ENCODE measurements at places on chromosomes 7 and 10.

DNA sequence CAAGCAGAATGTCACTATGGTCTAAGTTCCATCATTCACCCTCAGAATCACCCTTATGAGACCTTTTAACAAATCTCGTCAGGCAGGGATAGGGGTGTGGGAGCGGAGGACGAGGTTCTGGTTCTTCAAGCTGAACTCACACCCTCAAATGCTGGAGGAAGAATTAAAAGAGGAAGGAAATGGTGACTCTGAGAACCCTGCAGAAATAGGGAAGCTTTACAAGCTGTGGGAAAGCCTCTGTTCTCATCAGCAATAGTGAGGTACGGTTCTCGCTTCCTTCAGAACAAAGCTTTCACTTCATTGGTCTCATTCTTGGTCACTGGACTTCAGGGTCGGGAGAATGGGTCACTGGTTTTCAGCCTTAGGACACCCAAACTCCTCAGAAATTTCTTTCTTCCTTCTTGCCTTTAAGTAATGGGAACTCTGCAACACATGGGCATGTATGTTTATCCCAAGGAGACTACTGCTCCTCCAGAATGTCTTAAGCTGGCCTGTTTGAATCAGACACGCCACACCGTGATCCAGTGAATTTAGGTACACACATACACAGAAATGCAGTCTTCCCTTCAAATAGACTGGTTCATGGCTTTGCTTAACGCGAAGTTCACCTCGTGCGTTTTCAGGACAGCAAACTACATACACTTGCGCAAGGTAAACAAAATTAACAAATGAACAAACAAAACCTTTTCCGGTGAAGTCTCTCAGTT is 226.0 kb downstream of the SFMBT2 start:
- no peak for DNase-seq

- DNase-seq: no peak
These were observed 118.1 kb upstream of the PCBD1 start for GRCh38 chr10:71006506-71006905.

DNA sequence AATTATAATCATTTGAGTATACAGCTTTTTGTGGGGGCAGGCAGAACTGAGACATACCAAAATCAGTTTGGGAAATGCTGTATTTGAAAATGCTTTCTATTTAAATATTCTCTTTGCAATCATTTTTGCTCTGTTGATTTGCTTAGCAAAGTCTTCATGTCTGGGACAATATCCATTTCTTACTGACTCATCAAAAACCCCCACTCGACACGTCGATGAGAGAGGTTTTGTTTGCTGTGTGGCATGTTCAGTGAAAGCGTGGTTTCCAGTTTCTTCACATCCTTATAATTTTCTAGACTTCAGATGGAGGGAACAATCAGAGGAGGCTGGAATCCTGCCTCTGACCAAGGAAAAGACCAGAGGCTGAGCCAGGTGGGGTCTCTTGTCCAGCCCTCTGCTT is 28.9 kb downstream of the HTRA1 start:
- no peak for DNase-seq

GRCh38 chr10:13414855-13415254 is 66.8 kb upstream of the SEPHS1 start:
- DNase-seq: peak; percentile 64

- DNase-seq: peak; percentile 83
These were observed 561 bp upstream of the HNRNPF start for GRCh38 chr10:43409385-43410109.

GRCh38 chr10:78602201-78602932 is 466.4 kb upstream of the ZMIZ1 start:
- DNase-seq: no peak

DNA sequence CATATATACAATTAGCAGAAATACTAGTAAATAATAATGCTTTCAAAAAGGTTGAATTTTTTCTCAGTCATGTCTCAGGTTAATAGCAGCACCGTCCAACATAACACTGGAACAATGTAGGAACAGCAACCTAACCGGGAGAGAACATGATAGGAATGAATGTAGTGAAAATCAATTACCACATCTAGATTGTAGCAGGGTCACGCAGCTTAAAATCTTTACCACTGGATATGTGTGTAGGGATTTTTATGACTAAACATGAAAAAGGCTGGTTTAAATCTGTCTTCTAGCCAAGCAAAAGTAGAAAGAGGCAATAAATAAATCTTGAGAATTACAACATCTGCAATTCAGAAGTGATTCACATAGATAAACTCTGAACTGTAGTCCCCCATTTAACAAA is 326.0 kb downstream of the DGKB start:
- no peak for DNase-seq

GRCh38 chr7:71772779-71773178 is 639.4 kb downstream of the CALN1 start:
- no peak for DNase-seq

DNA sequence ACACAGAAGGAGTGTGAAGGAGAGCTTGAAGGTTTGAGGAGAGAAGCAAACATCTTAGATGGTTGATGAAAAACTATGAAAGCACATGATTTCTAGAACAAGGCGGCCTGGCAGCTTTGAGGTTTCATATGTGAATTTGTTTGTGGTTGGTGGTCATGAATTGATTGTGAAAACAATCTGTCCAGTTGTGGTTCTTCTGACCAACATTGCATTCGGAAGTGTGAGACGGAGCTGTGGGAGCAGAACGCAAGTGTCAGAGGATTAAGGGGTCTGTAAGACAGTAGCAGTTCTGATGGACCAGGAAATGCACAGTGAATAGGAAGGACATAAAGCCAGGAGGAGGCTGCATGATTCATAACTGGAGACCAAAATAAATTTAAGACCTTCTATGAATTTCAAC is 594.6 kb downstream of the NXPH1 start:
- no peak for DNase-seq

- no peak for DNase-seq
These were observed 58.1 kb upstream of the WDR11 start for GRCh38 chr10:120793088-120793487.

DNA sequence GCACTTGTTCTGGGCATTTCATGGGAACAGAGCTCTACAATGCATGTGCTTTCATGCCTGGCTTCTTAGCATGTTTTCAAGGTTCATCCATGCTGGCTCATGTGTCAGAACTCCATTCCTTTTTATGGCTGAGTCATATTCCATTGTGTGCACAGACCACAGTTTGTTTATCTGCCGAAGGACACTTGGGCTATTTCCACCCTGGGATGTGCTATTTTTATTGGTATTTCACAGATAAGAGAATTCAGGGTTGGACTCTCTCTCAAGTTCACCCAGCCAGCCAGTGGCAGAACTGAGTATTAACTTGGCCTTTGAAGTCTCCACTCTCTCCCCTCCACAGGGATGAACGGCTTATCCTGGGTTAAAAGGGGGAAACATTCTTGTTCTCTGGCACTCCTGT is 190.7 kb upstream of the GPR26 start:
- DNase-seq: no peak

DNA sequence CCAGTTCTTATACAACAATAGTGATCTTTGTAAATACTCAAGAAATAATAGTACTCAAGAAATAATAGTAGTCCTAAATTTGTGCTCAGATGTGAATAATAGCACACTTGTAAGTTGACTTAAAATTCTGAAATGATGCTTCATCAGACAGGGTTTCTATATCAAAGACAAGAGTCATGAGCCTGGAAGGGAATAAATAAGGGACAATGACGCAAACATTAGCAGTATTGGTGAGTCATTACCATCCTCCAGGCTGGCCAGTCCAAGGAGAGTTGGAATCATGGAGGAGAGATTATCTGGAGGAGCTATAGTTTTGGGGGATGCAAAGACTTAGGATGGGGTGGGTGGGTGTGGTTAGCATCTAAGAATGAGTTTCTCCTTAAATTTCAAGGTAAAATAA is 6.1 kb upstream of the SH3PXD2A start:
- DNase-seq: peak; percentile 10

- DNase-seq: no peak
These were observed 25.1 kb upstream of the RAB18 start for GRCh38 chr10:27479016-27479415.
